ENCODE measurements at places on chromosomes 11 and 22.

GRCh38 chr22:47616396-47617020 is 854.1 kb downstream of the TBC1D22A start:
- no peak for DNase-seq

DNA sequence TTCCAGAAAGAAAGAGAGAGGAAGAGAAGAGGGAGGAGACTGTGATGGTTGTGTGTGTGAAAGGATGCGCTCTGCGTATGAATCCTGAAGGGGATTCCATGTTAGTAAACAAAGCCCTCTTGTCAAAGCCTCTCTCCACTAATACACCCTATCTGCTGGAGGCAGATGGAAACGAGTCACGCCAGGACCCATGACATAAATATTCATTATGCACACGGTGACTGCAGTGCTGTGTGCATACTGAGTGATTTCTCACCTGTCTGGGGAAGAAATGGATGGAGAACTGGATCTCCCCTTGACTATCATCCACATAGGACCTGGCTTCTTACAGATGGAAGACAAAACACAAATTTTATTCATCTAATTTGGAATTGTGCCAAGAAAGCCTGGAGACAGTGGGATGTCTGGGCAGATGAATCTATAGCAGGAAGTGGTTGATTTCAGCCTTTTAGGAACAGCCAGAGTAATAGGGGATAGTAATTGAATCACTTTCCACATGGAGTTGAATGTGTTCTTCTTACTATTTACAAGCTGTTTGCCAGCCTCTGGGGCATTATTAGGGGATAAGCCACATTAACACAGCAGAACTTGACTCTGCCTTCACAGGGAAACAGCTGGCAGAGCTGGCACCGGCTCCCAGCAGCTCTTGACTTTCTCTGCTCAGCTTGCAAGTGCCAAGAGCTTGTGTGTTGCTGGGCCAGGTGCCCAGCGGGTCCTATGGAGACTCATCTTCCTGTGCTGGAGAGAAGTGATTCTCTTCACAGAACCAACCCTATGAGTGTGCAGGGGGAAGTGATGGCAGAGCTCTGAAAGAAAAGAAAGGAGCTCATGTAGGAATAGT is 9.0 kb downstream of the MTNR1B start:
- peak; percentile 9 for DNase-seq

DNA sequence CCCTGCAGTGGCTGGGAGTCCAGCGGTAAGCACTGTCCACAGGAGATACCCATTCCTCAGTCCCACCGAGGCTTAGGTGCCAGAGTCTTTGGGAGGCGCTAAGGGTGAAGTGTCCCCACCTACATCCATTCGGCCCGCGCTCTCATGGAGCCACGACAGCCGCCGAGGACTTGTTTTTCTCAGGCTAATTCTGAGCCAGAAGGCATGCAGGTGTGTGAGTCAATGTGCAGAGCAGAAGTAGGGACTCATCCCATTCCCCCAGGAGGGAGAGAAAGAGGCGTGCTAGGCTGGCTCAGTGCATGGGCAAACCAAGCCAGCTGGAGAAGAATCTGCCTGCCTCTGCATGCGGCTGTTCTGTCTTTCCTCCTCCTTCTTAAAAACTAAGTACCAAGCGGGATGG is 46.6 kb downstream of the KCNC1 start:
- no peak for DNase-seq

DNA sequence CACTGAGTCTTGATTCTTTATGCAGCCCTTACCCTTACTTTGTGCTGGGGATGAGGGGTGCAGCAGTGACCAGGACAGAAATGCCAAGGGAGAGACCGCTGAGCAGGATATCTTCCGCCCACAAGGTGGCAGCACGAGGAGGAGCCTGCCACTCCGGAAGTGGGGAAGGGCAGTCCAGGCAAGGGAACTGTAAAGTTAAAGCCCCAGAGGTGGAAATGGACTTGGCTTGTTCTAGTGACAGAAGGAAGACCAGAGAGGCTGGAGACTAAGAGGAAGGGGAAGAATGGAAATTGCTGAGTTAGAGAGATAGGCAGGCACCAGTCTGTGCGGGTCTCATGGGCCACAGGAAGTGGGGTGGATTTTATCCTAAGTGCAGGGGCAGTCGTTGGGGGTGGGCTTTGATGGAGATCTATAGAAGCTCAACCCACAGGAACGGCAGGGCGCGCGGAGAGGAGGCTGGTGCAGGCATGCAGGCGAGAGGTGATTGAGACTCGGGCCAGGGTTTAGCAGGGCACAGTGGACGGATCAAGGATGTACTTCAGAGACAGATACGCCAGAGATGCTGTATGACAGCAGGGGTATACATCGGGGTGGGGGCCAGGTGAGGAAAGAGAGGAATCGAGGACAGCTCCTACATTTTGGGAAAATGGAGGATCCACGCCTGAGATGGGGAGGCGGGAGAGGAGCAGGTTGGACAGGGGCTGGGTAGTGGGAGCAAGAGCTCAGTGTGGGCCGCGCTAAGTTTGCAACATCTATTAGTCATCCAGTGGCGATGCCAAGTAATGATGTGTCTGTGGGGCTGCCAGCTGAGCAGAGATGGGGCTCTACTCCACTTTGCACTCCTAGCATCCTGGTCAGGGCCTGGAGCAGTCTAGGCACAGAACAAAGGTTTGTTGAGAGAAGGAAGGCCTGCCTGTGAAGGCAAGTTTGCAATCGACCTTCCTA is 3.3 kb upstream of the GRK2 start:
- DNase-seq, result peak; percentile 76

GRCh38 chr22:39268645-39269044 is 23.9 kb upstream of the PDGFB start:
- DNase-seq, result no peak

GRCh38 chr11:129386795-129387397 is 11.2 kb downstream of the BARX2 start:
- no peak for DNase-seq

DNA sequence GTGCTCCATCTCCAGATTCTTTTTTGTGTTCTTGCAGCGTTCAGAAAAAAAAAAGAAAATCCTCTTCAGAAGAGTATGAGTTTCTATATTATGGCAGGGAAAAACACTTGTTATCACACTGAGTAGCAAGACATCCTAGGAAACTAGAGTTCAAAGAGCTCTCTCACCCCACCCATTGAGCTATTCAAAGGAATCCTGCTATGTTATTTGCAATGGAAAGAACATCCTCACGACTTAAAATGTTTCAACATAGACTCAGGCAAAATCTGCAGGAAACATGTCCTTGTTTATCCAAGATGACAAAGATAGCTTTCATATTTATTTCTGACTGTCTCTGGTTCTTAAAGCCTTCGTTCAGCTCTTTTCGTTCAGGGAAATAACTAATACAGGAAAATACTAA is 331.6 kb upstream of the ANO5 start:
- peak; percentile 1 for DNase-seq

GRCh38 chr11:126025822-126026221 is 36.8 kb downstream of the CDON start:
- no peak for DNase-seq

GRCh38 chr11:78149646-78150045 is 10.2 kb upstream of the ALG8 start:
- DNase-seq, result peak; percentile 49

DNA sequence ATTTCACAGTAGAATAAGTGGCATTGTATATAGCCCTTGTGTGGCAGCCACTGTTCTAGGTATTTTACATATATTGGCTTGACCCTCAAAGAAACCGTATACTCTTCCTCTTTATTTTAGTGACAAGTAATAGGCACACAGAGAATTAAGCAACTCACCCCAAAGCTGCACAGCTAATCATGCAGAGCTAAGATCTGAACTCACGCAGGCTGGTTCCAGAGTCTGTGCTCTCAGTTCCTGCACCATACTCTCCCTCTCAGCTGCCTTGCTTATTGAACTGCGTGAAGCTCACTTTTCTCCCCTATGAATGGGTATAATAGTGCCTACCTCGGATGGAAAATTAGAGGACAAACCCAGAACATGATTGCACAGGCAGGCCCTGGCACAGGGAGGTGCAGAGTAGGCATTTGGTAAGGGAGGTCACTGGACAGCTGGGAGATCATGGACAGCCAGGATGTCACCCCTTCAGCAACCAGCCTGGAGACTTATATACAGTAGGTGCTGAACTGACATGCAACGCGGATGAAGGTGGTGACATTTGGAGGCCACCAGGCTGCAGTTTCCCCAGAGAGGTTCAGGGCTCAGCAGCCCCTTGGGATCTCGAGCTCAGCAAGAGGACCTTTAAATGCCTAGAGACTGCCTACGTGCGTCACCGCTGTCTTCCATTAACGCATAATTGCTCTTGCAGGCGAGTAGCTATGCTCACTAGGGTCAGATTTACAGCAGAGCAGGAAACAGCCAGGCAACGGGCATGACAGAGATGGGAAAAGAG is 78.4 kb upstream of the TP53I11 start:
- no peak for DNase-seq

DNA sequence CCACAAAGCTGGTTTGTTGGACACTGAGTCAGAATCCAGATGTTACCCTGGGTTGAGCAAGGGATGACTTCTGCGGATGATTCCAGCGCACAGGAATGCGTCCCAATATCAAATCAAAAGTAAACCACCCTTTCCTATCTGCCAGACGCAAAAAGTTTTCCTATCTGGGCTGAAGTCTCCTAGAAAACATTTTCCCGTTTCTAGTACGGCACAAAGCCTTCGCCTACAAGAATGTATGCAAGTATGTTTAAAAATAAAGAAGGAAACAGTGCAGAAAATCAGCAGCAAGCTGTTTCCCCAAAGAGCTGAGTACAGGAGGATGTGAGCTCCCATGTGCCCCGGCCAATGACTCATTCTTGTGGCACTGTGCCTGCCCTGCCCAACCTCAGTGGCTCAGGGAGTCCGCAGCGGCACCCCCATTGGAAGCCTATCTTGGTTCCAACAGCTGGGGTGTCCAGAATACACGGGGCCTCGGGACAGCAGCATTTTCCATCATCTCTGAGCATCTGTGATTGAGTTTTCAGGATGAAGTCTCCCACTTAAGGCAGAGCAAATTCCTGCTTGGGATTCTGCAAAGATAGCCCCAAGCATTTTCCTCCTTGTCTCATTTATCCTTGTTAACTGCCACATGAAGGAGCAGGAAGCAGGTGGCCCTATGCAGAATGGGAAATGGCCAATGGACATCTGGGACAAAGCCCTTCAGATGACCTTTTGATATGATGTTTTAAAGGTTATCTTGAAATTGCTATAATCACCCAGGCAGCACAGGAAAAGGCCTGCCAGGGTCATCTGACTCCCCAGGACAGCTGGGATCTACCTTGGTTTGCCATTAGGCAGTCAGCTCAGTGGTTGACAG is 17.5 kb downstream of the KCNJ5 start:
- DNase-seq, result peak; percentile 40

- DNase-seq, result no peak
Measured at GRCh38 chr11:83895516-83895915, 609.3 kb upstream of the CCDC90B start.

GRCh38 chr11:117202386-117203068 is 3.4 kb downstream of the TAGLN start:
- no peak for DNase-seq

DNA sequence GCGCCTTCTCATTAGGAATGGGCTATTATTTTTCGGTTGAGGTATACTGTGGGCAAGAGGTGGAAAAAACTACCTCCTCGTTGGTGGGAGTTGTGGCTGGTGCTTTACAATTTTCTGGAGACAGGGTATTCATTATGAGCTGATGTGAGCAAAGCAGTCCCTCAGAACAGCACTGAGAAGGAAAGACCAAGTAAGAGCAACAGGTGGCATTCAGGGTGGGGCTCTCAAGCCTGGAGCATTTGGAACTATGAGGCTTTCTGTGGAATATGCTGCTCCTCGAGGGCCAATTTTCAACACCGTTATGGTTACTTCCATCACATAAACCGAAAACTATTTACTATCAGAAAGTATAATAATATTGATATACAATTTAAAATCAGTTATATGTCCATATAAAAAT is 3.7 kb downstream of the SNX19 start:
- DNase-seq, result no peak

DNA sequence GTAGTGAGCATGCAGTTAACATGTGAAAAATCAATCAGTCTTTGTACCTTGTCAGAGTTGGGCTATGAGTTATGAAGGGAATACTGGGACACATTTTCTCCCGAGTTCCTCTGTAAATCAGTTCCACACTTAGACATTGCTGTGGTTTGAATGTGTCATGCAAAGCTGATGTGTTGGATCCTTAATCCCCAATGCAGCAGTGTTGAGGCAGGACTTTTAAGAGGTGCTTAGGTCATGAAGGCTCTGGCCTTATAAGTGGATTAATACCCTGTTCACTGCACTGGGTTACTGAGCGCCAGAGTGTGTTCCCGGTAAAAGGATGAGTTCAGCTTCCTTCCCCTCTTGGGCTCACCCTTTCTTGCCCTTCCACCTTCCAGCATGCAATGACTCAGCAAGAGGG is 742.1 kb upstream of the TENM4 start:
- DNase-seq, result no peak

DNA sequence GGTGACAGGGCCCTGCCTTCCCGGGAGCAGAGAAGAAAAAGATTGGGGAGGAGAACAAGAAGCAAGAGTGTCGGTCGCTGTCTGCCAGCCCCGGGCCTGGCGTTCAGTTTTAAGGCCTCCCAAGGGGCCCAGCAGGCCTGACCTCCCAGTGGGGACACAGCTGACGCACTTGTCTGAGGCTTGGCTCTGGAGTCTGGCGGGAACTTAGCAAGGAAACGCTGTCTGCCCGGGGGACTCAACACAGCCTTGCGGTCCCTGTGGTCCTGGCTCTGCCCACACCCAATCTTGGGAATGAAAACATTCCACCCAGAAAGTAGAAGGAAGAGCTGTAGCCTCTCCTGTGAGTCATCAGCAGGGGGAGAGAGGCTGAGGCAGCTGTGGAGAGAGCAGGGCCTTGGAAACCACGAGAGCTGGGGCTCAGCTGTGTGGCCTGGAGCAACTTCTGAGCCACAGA is 54.4 kb downstream of the TRAF6 start:
- peak; percentile 67 for DNase-seq

DNA sequence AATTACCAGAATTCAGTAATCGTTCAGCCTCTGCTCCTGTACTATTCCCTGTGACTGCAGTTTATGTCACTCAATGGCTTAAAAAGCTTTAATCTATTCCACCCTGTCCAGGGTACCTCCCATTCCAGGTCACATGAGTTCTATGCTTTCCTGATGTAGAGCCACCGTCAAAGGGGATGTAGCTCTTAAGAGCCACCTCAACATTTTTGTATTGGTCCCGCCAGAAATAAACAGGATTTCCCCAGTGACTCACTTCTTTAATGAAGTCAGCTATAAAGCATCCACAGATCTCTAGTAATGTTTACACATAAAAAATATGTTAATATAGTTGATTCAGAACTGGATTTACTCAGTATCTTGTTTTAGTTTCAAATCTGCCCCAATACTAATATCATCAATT is 1.3 kb upstream of the OR8D1 start:
- DNase-seq, result no peak

Measured in globus pallidus (tissue), 1 donor.